ENCODE measurements at places on chromosomes 12 and 14.

DNA sequence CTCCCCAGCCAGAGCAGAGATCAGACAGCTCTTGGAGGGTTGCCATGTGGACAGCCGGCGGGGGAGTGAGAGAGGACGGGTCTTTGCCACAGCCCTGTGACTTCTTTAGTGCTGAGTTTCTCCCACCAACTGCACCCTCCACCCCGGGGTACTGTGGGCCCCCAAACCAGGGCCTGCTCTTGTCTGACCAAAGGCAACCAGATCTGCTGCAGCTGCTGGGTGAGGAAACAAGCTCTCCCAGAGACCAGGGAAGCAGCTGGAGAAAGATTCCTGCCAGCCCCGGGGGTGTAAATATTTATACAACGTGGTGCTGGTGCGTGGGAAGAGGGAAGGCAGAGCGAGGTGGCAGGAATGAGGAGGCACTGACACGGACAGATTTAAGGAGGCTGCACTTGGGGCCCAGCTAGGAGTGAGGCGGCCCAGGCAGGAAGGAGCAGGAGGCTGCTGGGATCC is 14.3 kb upstream of the ZFP36L1 start:
- no peak for DNase-seq

GRCh38 chr12:89648211-89648930 is 60.3 kb downstream of the ATP2B1 start:
- DNase-seq: no peak

GRCh38 chr12:54287261-54288157 is 7.0 kb downstream of the HNRNPA1 start:
- DNase-seq: no peak

DNA sequence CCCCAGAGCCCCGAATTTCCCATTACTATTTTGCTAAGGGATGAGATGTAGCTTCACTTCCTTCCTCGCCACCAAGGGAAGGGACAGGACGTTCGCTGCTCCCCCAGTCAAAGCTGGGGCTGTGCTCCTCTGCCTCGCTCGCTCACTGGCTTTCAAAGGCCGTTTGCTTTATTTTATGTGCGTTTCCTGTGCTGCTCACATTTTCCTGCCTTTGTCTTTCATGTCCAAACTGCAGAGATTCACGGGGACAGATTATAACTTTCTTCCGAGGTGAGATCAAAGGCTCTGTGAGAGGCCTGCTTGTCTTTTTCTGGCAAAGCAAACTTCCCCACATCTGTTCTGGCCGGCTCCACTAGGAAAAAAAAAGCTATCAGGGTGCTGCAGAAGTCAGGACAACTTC is 76.0 kb upstream of the FZD10 start:
- DNase-seq: no peak

DNA sequence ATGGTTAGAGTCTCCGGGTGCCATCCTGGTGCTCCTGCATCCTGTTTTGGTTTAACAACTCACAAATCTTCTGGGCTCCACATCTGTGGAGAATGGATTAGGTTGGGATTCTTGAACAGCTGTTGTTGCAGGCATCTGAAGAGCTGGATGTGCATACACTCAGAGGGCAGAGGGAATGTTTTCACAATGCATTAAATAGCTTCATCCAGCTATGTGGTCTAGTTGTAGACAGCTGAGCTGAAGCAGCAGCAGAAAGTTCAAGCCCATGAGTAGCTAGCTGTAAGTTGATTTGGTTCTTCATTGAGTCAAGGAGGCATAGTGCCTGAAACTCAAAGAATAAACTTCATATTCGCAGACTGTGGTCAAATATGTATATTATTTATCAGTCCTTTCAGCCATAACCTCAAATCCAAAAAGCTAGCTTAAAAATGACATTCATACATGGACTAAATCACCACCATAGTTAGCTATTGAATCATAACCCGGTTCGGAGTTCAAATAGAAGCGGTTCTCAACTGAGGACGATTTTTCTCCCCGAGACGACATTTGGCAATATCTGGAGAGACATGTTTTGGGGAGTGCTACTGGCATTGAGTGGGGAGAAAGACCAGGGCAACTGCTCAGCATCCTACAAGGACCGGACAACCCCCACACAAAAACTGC is 858 bp upstream of the ANKRD13A start:
- no peak for DNase-seq

DNA sequence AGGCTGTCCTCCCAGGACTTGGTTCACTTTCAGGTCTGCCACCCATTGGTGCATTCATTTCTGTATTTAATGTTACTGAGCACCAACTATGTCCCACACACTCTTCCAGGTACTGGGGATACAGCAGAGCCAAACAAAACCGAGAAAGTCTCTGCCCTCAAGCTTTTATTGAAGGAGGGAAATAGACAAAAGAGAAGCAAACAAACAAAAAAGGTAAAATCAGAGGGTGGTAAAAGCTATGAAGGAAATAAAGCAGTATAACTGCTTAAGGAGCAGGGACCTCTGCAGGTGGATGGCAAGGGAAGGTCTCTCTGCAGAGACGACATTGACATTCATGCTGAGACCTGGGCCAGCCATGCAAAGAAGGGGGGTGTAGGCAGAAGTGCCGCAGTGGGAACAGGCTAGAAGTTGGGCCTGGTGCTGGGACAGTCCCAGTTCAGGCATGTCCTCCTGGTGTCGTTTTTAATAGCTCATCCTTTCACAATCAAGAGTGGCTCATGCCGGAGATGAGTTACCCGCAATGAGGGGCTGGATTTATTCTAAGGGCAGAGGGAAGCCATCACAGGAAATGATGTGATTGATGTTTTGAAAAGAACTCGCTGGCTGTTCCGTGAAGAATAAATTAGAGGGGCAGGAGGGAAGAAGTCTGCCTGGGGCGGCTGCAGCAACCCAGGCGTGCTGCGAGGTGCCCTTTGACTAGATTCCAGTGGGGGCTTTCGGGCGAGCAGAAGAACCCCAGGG is 72.8 kb downstream of the IRF2BPL start:
- DNase-seq: peak; percentile 79
